ENCODE measurements at places on chromosomes 13 and 19.
A peak's percentile ranks its signal among the peaks of the same experiment; 100 is the strongest.

- DNase-seq = peak; percentile 1
These were observed 22.8 kb upstream of the SIGLEC11 start for GRCh38 chr19:49983645-49984229.

DNA sequence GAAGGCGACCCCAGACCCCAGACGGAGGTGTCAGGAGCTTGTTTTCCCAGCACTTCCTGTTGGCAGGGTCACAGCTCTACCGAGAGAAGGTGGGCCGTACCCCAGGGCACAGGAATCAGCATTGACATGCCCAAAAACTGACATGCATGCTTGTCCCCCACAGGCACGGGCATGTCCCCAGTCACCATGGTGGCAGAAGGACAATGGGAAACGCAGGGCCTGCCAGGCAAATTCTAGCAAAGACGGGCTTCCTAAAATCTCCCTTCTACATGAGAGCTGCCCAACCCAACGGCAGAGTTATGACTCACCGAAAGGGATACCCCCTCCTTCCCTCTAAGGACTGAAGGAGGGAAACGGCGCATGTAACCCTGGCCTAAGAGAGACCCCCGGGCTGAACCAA, 18.5 kb downstream of the TSHZ3 start:
- DNase-seq = no peak

GRCh38 chr13:108283110-108283509, 13.6 kb downstream of the TNFSF13B start:
- DNase-seq = no peak

DNA sequence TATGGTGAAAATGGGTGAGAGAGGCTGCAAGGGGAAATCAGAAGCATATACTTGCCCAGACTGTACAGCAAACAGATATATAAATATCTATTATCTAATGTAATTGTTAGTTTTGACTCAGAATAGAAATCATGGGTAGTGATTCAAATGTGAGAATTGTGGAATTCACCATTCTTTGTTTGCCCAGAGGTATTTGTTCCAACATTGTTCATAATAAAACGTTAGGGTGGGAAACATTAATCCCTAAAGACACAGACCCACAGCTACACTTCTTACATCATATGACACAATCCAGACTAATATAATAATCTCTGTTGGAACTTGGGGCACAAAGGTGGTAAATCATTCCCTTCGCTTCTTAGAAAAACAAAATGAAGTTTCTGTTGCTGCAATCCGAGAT, 646.5 kb upstream of the SLITRK6 start:
- no peak for DNase-seq

DNA sequence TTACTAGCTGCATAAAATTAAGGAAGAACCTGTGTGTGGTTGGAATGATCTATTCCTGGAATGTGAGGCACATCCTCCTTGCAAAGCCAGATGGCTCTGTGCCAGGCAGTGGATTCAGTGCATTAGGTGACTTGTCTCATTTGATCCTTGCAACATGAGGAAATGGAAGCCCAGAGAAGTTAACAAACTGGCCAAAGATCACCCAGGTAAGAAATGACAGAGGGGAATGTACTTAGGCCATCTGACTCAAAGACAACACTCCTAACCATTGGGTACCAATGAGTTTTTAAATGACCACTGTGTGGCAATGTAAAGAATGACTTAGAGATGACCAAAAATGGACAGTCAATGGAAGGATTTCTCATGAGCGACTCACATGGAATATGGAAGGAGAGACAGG, 114.2 kb upstream of the RXFP2 start:
- no peak for DNase-seq

DNA sequence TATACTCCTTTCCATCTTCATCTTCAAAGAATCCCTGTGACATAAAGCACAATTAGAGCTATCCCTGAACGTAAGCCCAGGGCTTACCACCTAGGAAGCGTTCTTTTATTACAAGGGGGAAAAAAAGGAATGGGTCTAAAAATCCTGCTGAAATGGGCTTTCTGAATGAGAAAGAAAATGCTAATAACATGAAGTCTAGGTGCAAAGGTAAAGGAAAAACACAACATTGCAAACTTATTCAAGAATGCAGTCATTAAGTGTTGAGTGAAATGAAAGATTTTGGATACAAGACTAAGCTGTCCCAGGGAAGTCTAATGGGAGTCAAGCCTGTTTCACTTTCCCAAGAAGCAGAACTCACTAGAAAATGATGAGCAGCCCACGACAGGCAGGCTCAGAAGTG, 55.3 kb upstream of the SLC15A1 start:
- DNase-seq = no peak

GRCh38 chr19:9566729-9567128, 17.6 kb downstream of the ZNF121 start:
- DNase-seq = no peak

DNA sequence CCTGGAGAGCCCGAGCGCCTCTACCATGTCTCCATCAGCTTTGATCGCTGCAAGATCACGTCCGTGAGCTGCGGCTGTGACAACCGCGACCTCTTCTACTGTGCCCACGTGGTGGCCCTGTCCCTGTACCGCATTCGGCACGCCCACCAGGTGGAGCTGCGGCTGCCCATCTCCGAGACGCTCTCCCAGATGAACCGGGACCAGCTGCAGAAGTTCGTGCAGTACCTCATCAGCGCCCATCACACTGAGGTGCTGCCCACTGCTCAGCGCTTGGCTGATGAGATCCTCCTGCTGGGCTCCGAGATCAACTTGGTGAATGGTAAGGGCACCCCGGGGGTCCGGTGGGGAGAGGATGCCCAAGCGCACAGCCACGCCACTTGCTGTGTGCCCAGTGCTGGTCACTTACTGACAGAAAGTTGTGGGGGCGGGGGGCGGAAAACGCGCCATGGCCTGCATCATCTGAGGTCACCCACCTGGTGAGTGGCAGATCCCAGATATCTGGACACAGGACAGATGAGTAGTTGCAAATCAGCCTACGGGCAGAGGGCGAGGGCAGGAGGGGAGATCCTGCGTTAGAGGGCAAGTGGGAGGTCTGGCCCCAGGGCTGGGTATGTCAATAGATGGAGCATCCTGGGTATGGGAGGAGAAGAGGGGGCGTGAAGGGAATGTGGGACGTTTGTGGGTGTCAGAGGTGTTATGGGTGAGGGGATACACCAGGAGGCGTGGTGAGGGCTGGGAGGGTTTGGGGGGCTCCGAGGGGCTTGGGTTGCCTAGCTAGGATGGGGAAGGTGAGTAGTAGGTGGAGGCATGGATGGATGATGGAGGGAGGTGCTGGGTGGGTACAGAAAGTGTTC, 9.8 kb downstream of the ZSWIM4 start:
- no peak for DNase-seq

- DNase-seq = no peak
These were observed 12.5 kb downstream of the APBA3 start for GRCh38 chr19:3748965-3749364.

DNA sequence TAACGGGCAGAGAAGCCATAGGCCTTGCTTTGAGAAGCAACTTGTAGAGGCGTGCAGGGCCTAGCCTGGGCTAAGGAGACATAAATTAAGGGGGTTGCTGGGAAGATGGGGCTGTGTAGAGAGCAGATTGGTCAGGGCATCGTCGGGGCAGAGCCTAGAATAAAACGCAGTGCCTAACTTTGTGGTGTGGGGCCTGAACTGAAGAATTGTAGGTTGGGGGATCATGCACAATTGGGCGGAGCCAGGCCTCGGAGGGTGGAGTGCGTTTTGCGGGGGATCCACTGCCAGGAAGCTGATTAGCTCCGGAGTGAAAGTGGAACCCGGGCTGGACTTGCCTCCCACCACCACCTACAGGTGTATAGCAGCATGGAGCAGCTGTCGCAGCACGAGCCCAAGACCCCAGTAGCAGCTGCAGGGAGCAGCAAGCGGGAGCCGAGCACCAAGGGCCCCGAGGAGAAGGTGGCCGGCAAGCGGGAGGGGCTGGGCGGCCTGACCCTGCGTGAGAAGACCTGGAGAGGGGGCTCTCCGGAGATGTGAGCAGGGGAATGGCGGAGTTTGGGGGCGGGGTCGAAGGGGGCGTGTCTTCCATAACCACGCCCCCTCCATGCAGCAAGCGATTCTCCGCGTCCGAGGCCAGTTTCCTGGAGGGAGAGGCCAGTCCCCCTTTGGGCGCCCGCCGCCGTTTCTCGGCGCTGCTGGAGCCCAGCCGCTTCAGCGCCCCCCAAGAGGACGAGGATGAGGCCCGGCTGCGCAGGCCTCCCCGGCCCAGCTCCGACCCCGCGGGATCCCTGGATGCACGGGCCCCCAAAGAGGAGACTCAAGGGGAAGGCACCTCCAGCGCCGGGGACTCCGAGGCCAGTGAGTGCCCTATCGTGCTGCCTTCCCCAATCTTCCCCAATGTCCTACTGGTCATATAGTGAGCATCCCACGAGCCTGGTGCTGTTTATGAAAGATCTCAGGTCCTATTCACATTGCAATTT, 13.8 kb downstream of the DNASE2 start:
- DNase-seq = peak; percentile 13

GRCh38 chr19:19418555-19419260, 13.2 kb downstream of the GATAD2A start:
- DNase-seq = no peak

DNA sequence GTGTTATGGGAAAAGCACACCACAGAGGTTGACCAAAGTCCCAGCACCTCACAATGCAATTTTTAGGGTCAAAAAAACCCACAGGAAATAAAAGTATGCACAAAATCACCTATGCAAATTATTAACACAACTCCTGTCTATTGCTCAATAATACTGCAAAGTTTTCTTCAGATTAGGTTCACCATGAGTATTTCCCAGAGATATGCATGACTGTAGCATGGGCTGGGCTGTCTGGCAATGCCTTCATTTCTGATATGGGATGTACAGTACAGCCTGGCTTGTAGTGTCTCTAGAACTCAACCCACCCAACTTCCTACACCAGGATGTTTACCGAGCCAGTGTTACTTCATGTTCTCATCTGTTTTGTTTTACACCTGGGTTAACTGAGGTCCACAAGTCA, 698.7 kb upstream of the ARGLU1 start:
- DNase-seq = no peak

- peak; percentile 8 for DNase-seq
These were observed 8.1 kb upstream of the SEMA6B start for GRCh38 chr19:4567584-4568071.

- DNase-seq = no peak
These were observed 642.3 kb downstream of the TBC1D4 start for GRCh38 chr13:74839656-74840055.

- DNase-seq = no peak
These were observed 329.1 kb downstream of the SLITRK5 start for GRCh38 chr13:88000239-88000638.

DNA sequence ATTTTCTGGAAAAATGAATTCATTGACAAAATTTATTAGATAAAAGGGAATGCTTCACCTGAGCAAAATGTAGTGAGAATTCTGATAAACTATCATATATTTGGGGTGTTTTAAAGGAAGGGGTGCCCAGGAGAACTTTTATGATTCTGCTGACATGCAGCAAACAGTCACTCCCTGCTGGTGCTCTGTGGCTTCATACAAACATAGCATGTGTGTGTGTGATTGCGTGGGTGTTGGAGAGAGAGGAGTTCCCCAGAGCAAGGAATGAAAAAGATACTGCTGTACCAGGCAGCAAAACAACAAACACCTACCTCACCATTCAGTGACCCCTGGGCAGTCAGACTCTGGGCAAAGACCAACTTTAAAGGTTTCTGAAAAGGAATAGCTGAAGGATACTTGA, 546.7 kb downstream of the RFC3 start:
- DNase-seq = peak; percentile 53

DNA sequence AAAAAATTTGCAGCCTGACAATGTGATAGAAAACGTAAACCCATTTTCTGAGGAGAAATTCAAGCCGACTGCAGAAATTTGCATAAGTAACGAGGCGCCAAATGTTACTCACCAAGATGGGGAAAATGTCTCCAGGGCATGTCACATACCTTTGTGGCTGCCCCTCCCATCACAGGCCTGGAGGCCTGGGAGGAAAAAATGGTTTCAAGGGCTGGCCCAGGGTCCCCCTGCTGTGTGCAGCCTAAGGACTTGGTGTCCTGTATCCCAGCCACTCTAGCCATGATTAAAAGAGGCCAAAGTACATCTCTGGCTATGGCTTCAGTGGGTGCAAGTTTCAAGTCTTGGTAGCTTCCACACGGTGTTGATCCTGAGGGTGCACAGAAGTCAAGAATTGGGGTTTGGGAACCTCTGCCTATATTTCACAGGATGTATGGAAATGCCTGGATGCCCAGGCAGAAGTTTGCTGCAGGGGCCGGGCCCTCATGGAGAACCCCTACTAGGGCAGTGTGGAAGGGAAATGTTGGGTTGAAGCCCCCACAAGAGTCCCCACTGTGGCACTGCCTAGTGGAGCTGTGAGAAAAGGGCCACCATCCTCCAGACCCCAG, 1842.3 kb downstream of the PCDH9 start:
- DNase-seq = no peak

- DNase-seq = no peak
These were observed 71.3 kb upstream of the C13orf46 start for GRCh38 chr13:114045113-114045735.

DNA sequence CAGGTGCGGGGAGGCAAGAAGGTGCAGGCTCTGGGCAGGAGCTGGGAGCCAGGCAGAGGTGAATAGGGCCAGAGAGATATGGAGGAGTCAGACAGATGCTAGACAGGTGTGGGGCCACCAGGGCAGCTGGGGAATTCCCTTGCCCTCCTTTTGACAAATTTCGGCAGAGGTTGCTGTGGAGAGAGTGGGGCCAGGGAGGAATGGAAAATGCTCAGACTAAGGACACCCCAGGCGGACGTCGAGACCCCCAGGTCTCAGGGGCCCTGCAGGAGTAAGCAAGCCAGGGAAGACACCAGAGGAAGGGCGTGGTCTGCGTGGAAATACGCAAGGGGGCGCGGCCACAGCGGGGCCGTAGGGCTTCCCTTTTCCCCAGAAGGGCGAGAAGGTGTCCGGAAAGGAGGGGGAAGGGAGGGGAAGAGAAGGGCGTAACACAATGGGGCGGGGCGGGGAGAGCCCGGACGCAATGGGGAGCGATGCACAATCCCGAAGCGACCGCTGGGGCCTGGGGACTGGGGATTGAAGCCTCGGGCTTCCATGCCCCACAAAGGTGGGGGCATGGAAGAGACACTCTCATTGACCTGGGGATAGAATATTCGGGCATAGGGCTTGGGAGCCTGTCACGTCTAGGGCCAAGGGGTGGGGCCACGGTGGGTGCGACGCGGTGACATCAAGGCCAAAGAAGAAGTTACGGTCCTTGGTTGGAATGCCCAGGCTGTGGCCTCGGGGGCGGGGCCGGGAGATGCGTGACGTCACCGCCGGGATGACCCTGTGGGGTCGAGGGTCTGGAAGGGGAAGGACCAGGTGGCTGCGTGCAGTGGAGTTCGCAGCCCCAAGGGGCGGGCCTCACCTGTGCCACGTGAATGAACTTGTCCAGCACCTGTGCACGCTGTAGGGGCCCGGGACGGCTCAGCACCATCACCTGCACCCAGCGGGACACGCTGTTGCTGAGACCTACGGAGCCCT, 8.2 kb downstream of the RASGRP4 start:
- DNase-seq = no peak

DNA sequence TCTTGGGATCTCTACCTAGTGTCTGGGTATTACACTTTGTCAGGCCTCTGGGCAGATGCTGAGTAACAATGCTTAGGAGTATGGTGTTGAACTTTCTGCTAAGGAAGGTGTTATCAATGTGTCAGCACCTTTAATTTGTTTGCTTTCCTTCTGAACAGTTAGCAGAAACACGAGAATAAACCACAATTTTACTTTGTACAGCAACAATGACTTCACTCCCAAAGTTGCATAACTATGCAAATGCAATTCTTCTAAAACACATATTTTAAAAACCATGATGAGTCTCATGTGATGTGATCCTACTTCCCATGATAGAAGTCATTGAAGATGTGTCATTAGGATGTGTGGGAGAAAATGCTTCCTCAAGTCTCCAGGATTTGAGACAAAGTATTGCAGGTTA, 155.0 kb downstream of the POSTN start:
- DNase-seq = no peak

Measured in kidney glomerular epithelial cell (primary cell).